ENCODE measurements at places on chromosomes 7 and 10.

DNA sequence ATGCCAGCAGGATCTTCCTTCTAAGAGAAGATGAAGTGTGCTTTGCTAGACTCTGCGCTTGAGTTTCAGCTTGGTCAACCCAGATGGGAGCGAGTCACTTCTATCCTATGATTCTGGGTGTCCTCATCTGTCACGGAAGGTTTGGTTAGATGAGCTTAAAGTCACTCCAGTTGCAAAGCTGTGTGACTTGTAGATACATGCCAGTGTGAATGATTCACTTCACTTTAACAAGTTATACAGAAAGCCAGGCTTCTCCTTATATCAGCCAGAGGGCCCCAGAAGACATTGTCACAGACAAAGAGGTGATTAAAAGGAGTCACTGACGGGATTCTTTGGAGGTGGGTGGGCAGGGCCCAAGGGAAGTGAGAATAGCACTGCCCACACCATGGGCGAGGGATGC lies 122.6 kb upstream of the PFKP start:
- DNase-seq: no peak

DNA sequence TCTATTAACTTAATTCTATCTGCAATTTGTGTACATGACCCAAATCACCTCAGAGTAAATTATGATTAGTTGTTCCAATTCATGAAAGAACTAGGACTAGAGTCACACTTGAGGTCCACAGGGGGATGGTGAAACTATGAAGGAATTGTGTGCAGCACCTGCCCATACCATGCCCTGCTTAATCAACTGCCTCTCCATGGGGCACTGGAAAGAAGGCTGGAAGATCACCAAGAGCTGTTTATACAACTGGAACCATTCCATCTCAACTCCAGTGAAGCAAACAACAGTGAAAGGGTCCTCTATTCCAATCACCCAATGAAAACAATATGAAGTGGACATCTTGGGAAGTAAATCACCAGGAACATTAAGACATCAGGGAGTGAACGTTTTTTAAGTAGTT lies 98.7 kb upstream of the SEMA3D start:
- no peak for DNase-seq

- DNase-seq: no peak
Observed at GRCh38 chr10:109487691-109488090, 435.6 kb downstream of the XPNPEP1 start.

- no peak for DNase-seq
Observed at GRCh38 chr7:13276977-13277376, 589.5 kb downstream of the ARL4A start.

DNA sequence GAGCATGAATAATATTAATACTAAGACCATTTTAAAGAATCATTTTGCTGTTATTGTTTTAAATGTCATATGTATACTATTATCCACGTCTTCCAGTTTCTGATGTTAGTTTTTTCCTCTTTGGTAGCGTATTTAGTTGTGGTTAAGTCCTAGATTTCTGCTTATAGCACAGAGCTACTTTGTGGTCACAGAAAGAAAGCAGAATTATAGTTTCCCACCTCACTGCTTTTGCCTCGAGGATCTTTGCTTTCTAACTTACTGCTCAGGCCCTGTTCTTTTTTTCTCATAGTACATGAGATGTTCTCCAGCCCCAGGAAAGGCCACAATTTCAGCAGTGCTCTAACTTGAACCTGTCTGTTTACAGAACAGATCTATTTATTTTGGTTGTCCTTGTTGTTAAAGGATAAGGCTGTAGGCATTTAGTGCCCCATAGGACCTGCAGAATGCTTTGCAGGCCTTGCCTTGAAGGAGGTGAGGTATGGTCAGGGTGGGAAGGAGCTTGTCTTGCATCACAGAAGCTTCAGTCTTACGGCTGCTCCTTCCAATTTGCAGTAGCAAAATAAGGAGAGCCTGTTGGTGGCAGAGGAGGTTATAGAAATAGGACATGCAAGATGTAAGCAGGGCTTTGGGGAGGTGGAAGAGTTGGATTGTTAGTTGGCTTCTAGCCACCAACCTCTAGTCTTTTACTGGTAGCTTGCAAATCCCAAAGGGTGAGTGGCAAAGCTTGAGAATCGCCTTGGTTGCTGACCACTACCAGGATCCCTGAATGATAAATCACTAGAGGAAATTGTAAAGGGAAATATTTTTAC lies 129.1 kb downstream of the LRRC4 start:
- DNase-seq: no peak

DNA sequence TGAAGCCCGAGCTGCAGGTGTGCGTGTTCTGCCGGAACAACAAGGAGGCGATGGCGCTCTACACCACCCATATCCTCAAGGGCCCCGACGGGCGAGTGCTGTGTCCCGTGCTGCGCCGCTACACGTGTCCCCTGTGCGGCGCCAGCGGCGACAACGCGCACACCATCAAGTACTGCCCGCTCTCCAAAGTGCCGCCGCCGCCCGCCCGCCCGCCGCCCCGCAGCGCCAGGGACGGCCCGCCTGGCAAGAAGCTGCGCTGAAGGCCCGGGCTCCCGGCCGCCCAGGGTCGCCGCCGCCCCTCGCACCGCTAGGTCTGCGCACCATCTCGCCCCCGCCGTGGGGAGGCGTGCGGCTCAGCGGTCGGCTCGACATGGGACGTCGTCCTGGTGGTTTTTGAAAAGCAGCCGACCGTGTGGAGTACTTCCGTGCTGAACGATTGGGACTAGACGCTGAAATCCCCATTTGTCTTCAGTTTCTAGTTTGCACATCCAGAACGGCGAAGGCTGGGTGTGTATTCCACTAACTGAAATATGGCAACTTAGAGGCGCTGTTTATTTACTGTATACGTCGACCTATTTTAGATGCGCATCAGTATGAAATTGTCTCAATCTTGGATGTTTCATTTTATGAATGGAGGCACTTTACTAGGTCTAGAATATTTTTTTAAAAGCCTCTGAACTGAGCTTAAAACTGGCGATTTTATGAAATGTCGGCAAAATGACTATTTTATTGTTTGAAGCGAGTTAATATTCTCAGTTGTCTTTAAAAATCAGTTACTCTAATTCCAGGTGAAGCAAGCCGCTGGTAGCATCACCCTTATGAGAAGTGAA lies 1.1 kb downstream of the NANOS1 start:
- no peak for DNase-seq

DNA sequence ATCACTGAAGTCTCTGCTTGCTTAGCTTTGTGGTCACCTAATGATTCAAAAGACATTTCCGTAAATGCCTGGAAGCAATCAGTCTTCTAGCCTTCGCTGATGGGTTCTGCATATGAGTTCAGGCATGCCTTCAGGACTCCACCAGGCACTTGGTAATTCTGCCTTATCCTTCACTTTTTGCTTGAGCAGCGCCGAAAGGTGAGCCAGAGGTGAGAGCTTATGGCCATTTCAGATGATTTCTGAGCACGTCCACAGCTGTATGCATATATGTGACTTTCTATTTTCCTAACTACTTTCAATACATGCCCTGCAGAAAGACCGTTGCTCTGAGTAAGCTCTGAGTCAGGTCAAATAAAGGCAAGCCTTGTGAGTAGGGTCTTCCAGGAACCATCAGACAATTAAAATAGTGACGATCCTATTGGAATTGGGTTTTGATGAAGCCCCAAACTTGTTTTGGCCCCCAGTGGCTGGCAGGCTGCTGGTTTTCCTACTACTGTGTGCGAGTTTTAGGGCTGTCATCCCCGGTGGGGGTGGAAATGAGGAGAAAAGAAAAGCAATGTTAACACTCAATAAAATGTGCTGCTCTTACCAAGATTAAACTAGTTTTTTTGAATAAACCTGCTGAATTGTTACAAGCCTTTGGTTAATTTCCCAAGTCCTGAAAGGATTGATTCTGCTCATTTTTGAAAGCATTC lies 154.4 kb upstream of the AKR1E2 start:
- DNase-seq: no peak

DNA sequence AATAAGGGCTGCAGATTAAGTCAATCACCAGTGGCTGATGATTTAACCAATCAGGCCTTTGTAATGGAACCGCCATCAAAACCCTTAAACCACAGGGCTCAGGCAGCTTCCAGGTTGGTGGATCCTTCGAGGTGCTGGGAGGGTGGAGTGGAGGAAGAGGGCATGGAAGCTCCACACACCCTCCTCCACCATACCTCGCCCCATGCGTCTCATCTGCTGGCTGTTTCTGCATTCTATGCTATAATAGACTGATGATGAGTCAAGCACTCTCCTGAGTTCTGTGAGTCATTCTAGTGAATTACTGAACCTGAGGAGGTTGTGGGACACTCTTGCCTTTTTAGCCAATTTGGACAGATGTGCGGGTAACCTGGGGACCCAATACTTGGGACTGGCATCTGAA lies 43.9 kb downstream of the CHST15 start:
- no peak for DNase-seq

DNA sequence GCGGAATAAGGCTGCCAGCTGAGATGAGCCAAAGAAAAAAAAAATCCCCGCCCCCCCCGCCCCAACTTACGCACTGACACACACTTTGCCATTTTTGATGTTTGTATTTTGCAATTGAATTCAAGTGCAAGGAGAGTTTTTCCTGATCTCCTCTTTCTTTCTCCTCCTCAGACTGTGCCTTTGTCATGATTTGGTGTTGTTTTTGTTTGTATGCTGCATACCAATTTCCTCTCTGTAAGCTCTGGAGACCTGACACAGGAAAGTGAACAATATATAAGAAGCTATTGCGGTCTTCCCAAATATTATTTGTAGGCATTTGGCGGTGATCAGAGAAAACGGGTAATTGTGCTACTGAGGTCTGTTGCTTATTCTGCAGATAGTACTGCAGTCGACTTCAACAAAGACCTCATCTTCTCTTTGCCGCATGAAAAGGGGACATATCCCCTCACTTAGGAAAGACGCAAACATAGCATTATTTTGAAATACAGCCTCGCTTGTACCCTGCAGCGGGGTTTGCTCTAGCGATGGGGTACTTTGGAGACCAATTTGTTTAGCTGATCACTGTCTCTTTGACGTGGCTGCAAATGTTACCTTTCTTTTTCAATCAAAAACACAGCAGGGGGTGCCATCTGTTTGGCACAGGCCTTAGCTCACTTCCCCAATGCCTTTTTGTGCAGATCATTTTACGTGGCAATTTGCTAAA lies 206.6 kb downstream of the SKAP2 start:
- DNase-seq: peak; percentile 39

- no peak for DNase-seq
Observed at GRCh38 chr10:35208536-35208935, 81.9 kb downstream of the CREM start.

GRCh38 chr7:128351296-128352152 lies 7.8 kb upstream of the RBM28 start:
- no peak for DNase-seq

GRCh38 chr10:52436664-52437063 lies 122.6 kb downstream of the DKK1 start:
- DNase-seq: no peak

GRCh38 chr10:97577701-97578100 lies 5.1 kb downstream of the ANKRD2 start:
- DNase-seq: no peak

GRCh38 chr7:41065663-41066062 lies 637.2 kb downstream of the INHBA start:
- DNase-seq: no peak

DNA sequence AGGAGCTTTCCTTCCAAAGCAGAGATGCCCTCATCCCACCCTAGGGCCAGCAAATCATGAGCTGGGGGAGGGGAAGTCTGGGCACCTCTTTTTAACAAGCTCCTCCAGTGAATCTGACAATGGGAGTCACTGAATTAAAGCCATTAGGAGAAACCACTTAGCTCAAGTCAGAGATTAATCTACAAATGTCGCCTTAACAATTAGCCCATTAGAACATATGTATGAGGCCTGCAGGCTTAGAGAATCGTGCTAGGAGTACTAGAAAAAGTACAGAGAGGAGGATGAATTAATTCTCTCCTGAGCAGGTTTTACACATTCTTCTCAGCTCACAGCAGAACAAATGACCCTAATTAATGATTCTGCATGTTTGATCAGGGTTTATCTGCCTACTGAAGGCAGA lies 381.3 kb downstream of the KCNMA1 start:
- no peak for DNase-seq

- DNase-seq: no peak
Observed at GRCh38 chr10:20355011-20355410, 538.8 kb downstream of the PLXDC2 start.

DNA sequence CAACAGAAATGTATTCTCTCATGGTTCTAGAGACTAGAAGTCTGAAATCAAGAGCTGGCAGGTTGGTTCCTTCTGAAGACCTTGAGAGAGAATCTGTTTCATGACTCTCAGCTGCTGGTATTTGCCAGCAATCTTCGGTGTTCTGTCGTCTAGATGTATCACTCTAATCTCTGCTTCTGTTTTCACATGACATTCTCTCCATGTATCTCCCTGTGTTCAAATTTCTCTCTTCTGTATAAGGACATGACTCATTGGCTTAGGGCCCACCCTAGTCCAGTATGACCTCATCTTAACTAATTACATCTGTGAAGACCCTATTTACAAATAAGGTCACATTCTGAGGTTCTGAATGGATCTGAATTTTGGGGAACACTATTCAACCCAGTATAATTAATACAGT lies 82.3 kb downstream of the ANKRD7 start:
- DNase-seq: no peak

- no peak for DNase-seq
Observed at GRCh38 chr7:100688326-100688860, 5.7 kb downstream of the GIGYF1 start.

DNA sequence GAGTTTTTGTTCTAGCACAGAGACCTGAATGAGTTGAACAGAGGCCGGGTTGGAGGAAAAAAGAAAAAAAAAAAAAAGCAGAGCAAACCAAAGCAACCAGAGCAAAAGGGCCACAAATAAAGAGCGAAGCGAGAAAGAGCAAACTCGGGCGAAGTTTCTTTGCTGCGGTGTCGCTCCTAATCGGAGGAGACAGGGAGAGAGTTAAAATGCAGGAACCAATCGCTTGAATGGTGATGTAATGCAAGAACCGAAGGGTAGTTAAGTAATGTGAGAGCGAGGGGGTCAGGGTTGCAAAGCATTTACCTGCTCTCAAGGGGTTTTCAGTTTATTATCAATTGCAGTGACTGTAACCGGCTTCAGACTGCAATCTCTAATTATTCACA lies 271.7 kb downstream of the TRIL start:
- peak; percentile 70 for DNase-seq

GRCh38 chr10:109835257-109835656 lies 88.1 kb downstream of the XPNPEP1 start:
- DNase-seq: no peak

DNA sequence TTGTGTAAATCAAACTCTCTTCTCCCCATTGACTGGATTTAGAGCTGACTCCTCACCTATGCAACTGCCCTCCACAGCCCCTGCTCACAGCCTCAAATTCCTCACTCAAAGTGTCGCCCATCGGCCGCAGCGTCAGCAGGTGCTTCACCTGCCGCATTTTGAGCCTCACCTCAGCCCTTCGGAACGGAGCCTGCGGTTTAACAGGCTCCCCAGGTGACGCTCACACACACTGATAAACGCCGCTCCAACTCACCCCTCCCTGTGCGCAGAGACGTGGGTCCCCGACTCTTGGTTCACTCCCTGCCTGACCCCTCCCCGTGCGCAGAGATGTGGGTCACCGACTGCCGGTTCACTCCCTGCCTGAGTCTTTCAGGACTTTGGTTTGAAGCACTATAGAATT lies 57.1 kb downstream of the CARD11 start:
- DNase-seq: no peak

GRCh38 chr10:14014423-14014822 lies 316.3 kb downstream of the FRMD4A start:
- DNase-seq: no peak
